ENCODE measurements at places on chromosomes 2 and 18.

GRCh38 chr2:142734770-142735169, 142.7 kb upstream of the KYNU start:
- no peak for DNase-seq

GRCh38 chr18:45551142-45551815, 64.0 kb upstream of the SLC14A2 start:
- no peak for DNase-seq

- DNase-seq, result no peak
These were observed 124.3 kb upstream of the SLC39A10 start for GRCh38 chr2:195532628-195533271.

DNA sequence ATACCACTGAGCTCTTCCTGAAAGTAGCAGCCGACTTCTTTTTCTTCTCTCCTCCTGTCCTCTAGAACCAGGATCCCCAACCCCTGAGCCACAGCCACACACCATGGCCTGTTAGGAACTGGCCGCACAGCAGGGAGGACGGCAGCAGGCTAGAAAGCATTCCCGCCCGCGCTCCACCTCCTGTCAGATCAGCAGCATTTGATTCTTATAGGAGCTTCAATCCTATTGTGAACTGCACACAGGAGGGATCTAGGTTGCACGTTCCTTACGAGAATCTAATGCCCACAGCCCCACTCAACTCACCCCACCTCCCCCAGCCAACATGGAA, 179.1 kb upstream of the SH3BP4 start:
- DNase-seq, result no peak

GRCh38 chr2:241868661-241869081, 858 bp upstream of the RTP5 start:
- no peak for DNase-seq

GRCh38 chr2:48131539-48132270, 225.4 kb upstream of the FBXO11 start:
- no peak for DNase-seq

DNA sequence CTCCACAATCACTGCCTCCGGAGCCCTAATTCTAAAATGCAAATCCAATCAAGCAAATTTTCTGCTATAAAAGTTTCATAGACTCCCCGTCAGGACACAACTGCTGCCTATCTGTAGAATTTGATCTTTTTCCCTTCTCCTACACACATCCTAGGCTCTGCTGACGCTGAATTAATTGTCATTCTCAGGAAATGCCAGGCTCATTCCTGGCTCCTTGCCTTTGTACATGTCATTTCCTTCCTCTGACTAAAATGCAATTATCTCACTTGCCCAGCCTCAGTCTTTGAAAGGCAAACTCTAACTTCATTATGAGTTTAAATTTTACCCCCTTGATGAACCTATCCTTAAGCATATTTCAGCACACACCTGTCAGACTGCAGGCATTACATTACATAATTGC, 844.9 kb upstream of the CRIM1 start:
- DNase-seq, result no peak

GRCh38 chr2:191800874-191801273, 46.0 kb downstream of the CAVIN2 start:
- DNase-seq, result no peak

GRCh38 chr2:3492951-3493614, 26.2 kb downstream of the ADI1 start:
- no peak for DNase-seq

DNA sequence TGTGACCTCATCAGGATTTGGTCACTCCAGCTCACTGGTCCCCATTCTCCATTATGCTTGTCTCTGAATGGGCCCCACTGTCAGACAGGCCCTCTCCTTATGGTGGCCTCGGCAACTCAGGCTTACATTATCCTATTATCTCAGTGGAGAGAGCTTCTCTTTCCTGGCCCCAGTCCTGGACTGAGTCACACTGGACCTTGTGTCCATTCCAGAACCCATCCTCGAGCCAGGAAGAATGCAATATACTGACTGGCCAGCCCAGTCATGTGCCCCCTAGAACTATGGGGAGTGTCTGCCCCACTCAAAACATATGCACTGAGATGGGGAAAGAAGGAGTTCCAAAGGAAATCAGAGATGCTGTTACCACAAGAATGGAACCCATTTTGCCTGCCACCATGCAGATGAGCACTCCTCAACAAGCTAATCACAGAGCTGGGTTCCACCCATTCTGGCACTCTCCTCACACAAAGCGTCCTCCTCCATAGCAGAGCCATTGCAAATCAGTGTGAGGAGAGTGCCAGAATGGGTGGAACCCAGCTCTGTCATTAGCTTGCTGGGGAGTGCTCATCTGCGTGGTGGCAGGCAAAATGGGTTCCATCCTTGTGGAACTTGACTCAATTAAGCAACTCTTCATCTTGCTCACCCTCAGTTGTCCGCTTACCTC, 71.9 kb downstream of the CHRNA1 start:
- DNase-seq, result no peak

DNA sequence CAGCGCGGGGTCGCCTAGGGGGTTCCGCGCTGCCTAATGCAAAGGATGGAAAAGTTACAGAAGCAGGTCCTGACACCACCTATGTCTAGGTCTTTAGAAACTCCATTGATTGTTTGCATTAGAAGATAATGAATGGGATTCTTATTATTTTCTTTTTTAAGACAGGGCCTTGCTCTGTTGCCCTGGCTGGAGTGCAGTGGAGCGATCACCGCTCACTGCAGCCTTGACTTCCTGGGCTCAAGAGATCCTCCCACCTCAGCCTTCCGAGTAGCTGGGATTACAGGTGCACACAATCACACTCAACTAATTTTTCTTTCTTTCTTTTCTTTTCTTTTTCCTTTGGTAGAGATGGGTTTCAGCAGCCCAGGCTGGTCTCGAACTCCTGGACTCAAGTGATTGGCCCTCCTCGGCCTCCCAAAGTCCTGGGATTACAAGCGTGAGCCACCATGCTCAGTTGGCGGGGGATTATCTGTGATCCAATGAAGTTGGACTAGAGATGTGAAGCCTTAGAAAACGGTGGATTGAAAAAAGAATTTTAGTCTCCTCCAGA, 761 bp upstream of the IDH1 start:
- no peak for DNase-seq

DNA sequence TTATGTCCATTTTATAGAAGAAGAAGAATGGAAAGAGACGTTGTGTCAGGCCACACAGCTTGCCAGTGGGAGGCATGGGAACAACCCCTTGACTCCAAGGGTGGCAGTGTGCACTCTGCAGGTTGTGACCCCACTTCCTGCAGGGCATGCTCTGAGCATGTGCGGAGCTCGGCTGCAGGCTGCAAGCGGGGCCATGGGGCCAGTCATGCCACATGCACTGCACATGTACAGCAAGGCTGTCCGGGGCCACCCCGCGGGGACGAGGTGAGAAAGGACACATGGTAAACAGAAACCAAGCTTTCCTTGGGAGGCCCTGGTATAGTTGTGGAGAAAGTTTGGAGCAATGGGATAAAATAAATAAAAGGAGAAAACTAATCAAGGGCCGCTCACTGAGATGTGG, 47.4 kb upstream of the DNMT3A start:
- DNase-seq, result no peak

GRCh38 chr2:212284166-212284565, 254.4 kb downstream of the ERBB4 start:
- DNase-seq, result no peak

DNA sequence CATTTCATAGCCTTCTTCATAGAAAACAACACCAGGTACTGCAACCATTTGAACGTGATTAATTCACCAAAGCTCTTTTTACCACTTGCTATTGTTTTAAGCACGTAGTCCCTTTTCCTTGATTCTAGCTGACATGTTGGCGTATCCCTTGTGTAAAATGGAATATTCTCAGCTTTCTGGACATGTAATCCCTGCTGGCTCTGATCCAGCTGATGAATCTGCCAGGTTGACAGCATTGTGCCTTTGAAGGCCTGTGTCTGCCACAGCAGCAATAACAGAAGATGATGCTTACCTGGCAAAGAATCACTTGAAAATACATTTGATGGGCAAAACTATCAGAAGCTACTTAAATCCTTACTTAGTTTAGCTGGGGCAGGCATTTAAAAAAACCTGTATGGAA, 81.0 kb upstream of the CCDC150 start:
- no peak for DNase-seq

DNA sequence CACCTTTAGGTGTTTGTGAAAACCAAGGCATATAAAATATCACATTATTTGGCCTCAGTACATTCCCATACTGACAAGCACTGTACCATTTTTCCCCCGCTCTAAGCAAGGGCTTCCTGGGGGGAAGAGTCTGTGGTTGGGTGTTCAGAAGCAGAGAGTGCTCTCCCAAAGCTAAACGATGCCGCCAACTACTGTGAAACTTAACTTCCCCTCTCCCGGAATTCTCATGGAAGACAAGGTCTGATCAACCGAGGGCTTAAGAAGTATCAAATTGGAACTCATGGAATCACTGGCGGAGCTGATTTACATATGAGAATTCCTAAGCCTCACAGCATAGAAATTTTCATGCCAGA, 433 bp upstream of the MFF start:
- no peak for DNase-seq

GRCh38 chr2:233339427-233339826, 14.9 kb upstream of the DGKD start:
- no peak for DNase-seq

DNA sequence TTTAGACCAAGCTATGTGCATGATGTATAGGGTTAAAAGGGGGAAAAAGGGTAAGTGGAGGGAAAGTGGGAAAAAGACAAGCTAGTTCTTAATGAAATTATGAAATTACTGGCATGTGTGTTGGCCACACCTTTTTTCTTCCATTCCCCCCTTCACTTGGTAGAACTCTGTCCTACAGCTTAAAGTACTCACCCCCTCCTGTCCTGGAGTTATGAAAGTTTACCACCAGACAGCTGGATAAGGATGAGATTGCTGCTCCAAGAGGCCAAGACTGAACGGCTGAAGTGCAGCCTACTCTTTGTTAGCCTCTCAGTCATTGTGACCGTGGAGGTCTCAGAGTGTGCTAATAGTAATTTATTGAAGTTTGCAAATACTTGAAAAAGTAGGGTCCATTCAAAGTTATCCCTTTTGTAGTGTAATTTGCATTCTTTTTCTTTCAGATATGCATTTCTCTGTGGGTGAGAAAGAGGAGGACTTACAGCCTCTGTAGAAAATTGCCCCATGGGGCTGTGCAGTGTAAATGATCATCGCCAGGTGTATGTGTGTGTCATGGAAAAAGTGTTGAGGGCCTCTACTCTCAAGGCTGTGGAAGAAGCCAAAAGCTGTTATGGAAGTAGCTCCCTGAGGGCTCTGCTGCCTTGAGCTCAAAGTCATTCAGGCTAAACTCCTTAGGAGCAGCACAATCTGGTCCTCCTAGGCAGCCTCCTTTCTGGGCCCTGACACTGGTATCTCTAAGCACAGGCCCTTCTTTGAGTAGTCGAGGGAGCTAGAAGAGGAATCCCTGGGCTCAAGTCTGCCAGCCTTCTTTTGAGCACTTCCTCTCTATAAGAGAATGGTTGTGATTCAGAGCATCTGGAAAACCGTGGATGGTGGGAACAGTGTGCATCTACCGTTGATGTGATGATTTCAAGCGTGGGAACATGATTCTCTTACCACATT, 46.2 kb downstream of the LHCGR start:
- DNase-seq, result no peak

DNA sequence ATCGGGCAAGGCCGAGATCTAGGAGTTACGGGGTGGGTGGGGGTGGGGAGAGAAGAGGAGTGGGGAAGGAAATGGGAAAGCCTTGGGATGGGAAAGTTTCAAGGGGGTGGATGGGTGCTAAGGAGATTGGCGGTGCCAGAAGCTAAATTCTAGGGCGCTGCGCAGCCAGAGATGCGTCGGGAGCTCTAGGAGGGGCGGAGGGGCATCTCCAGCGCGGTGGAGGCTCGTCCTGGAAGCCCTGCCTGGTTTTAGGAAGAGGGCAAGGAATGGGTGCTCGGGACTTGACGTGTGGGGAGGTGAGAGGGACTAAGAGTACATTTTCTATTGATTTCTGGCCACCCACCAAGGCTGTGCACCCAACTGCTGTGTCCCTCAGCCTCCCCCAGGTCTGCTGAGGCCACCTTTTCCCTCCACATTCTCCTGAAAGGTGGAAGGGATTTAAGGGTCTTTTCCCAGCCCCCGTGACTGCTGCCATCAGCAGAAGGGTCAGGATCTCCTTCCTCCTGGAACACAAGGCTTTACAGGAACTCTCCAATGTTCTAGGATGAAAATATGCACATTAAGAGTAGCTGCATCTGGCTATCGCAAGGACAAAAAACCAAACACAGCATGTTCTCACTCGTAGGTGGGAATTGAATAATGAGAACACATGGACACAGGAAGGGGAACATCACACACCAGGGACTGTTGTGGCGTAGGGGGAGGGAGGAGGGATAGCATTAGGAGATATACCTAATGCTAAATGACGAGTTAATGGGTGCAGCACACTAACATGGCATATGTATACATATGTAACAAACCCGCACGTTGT, 1.4 kb downstream of the C2orf72 start:
- no peak for DNase-seq

Data from stimulated activated CD8-positive, alpha-beta memory T cell treated with anti-CD3 and anti-CD28 coated beads, Interleukin-15, amount 100 ng/mL, for 48 hours (primary cell).